AG08395 (cell line): ENCODE measurements at places on chromosomes 12 and 14.

DNA sequence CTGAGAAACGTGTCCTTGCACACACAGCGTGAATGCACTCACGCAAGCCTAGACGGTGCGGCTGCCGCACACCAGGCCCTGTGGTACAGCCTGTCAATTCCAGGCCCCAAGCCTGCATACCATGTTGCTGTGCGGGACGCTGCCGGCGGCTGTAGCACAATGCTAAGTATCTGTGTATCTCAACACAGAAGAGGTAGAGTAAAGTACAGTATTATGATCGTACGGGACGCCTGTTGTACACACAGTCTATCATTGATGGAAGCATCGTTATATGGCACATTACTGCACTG, 45.0 kb downstream of the AMN start:
- no peak for DNase-seq

GRCh38 chr12:95790033-95790916, at the start of gene NTN4:
Gene NTN4 (minus strand): TSS chr12:95790764. CDS start chr12:95790309, 455 bp downstream.
- peak; percentile 42 for DNase-seq

DNA sequence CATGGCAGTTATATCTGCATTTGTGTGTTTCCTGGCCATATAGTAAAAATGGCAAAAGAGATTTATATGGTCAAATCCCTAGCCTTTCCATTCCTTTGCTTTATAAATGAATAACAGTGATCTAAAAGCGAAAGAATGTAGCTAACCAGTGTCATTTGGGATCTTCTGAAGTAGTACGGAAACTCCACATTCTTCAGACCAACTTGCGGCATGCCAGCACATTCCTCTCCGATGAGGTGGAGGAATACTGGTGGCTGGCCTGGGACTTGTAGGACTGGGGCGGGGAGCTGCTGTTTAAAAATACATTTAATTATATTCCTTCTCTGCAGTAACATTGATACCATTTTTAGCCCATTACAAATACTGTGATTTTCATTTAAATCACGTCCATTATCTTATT, 85.3 kb downstream of the SAMD4A start:
- peak; percentile 96 for DNase-seq

GRCh38 chr12:104677441-104678089, 220.8 kb downstream of the CHST11 start:
- DNase-seq = no peak

- DNase-seq = no peak
Observed at GRCh38 chr12:31466768-31467167, 124.2 kb downstream of the DENND5B start.

DNA sequence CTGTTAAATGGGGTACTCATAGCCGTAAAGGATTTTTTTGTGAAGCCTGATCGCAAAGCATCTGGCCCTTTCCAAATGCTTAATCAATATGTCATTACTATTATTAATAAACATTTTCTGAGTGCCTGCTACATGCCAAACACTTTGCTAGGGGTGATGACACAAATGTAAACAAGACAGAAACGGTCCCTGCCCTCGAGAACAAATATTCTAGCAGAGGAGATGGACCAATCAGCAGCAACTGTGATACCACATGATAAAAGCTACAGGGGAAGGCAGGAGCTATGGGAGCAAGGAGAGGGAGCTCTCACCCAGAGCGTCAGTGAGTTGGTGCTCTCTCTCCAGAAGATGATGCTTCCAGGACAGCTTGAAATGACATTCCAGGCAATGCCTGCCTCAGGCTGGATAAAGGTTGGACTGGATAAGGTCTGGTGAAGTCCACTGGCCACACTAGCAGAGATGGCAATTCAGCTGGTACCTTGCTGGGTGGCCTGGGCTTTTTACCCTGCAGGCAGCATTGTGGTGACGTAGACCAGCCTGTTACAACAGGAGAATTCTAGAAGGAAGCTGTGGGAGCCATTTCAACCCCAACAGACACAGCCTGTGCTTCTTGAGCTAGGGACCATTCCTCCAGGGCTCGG, 41.1 kb downstream of the ERH start:
- DNase-seq = no peak

DNA sequence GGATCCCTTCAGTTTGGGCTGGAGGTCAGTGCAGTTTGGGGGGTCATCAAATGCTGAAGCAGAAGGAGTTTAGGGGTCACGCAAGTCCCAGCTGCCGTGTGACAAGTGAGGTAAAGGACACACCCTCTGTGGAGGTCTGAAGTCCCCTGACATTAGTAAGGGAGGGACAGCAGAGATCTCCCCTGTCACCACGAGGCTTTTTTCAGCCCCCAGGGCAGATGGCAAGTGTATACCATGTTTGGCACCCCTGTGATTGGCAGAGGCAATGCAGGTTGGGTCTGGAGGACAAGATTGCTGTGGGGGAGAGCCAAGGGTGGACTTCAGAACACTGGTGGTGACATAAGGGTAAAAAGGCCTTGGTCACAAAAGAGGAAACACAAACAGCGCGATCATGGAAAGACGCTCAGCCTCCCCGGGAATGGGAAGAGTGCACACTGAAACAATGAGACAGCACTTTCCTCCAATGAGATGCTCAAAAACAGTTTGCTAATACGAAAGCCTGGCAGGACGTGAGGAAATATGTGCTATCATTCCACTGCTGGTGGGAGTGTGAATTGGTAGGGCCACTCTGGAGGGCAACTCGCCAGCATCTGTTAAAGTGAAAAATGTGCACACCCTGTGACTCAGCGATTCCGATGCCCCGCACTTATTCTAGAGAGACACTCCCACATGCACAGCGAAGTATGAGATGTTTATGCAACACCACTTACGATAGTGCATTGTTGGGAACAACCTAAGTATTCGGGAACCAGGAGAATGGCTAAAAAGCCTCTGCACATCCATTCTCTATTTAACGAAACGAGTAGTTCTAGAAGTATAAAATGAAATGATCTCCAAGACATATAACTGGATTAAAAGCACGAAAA, 14.4 kb upstream of the CD27 start:
- peak; percentile 97 for DNase-seq

- DNase-seq = no peak
Observed at GRCh38 chr14:92950773-92951172, 27.8 kb downstream of the CHGA start.

GRCh38 chr12:64450711-64451486, 1.0 kb upstream of the TBK1 start:
- DNase-seq = peak; percentile 11

GRCh38 chr14:48925184-48925583, 661.0 kb downstream of the RPS29 start:
- DNase-seq = no peak

GRCh38 chr12:111222523-111222922, 146.4 kb downstream of the PHETA1 start:
- DNase-seq = no peak

- no peak for DNase-seq
Observed at GRCh38 chr12:53990311-53991076, 5.5 kb downstream of the HOXC10 start.

DNA sequence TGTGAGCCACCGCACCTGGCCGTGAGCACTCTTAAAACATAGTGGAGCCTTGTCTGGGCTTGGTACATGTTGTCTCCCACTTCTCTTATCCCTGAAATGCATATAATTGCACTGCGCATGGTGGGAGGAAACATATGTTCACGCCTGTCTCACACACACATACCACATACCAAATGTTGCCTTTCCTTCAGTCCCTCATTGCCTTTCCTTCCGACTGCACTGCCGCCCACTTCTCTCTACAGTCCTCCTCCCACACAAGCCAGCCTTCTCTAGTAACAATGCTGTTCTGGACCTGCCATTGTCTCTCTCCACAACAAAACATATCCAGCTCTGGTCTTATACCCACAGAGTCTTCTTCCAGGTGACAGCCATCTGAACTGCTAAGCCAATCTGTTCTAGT, 88.3 kb upstream of the PTHLH start:
- no peak for DNase-seq

DNA sequence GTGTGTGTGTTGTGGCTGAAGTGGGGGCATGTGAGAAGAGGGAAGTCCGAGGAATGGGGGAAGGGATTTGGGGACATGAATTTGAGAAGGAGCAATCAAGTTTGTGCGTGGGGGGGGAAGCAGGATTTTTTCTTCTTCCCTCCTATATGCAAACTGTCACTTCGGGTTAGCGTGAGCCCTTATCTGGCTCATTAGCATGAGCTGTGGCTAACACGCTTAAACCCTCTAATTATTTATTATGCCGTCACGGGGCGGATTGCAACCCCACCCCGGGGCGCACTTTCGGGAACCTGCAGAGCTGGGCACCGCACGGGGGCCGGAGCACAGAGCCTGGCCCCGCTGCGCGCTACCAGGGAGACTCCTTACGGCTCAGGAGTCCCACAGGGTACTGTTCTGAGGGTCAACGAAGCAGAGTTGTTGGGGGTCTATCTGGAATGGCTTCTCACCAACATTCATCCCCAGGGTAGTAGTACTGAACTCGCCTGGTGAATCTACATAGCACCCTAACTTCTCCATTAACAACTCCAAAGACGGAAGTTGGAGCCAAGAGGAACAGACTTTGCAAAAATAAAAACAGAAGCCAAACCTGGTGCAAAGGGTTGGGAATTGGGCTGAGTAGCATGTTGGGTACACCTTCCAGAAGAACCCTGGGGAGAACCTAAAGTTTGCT, 6.4 kb upstream of the ASCL1 start:
- no peak for DNase-seq

GRCh38 chr12:67039995-67040860, 228.9 kb upstream of the CAND1 start:
- DNase-seq = no peak

- no peak for DNase-seq
Observed at GRCh38 chr14:39417014-39417413, 15.2 kb downstream of the FBXO33 start.

DNA sequence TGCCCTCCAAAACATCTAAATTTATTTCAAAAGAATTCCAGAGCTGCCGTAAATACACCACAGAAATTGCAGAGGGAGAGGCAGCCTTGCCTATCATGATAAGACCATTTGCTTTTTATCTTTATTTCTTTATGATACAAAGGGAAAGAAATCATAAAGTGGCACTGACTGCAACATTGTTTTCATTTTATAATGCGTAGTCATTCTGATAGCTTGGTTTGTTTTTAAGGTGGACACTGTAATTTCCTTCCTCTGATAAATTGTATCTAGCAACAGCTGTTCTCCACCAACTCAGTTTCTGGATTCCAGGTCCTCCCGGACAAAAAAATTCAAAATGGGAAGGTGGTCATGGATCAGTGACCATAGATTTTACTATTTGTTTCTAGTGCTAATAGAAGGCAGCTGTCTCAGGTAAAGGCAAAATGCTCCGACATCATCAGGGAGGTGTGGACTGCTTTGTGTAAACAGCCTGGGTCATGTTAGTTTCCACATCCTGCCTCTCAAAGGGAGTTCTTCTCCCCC, 623 bp upstream of the TSPAN8 start:
- DNase-seq = no peak

GRCh38 chr14:46344327-46344937, 307.1 kb downstream of the RPL10L start:
- DNase-seq = no peak

DNA sequence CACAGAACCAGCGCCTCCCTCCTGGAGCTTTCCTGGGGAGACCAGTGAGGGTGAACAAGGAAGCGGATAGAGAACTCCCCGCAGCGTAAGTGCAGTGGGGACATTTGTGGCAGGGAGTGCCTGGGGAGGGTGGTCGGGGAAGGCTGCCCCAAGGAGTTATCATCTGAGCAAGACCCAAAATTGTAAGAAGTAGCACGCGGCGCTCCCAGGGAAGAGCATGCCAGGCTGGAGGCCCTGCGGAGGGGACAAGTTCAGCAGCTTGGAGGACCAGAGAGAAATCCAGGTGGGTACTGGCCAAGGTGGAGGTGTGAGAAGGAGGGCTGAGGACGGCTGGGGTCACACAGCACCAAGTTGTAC, 46.2 kb upstream of the RIMBP2 start:
- no peak for DNase-seq

GRCh38 chr14:31025367-31026076, at the start of gene AP4S1:
Gene AP4S1 (plus strand): TSS chr14:31025649. CDS start chr14:31066197, 40,548 bp downstream.
- DNase-seq = peak; percentile 15

GRCh38 chr14:90677484-90678050, 138.7 kb downstream of the TTC7B start:
- peak; percentile 24 for DNase-seq

DNA sequence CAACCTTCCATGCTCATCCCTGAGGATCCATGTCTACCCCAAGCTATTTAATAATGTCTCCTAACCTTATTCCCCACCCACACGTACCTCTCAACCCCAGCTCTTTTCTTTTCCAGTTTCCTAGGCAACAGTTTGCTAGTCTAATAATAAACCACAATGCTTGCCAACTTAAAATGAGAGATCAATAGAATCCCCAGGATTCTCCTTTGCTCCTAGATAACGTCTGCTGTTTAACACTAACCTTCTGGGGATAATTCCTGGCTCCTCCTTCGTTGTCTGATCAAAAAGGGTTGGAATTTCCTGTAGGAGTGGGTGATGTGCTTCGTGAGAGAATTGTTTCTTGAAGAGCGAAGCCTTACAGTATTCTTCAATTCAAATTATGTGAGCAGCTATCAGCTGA, 42.2 kb upstream of the DBX2 start:
- no peak for DNase-seq

- no peak for DNase-seq
Observed at GRCh38 chr12:67590149-67590790, 58.3 kb upstream of the DYRK2 start.

DNA sequence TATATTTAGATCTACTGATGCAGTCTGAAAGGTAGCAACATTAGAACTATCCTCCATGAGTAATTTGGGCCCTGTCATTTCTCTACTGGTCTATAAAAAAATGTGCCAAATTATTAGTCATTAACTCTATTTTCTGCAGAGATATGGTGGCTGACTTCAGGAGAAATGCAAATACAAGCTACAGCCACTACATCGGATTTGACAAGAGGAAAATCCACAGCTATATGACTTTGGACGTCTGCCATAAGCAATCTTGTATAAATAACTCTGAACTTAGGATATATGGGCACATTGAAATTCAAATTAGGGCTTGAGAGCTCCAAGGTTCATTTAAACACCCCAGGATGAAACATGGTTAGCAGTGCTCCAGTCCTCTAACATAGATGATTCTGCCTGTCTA, 983.0 kb upstream of the LRFN5 start:
- no peak for DNase-seq
